Bronchial epithelial cell (primary cell): ENCODE measurements at places on chromosomes 2 and 18.

GRCh38 chr18:26301681-26302080, 75.4 kb downstream of the TAF4B start:
- DNase-seq, result no peak

DNA sequence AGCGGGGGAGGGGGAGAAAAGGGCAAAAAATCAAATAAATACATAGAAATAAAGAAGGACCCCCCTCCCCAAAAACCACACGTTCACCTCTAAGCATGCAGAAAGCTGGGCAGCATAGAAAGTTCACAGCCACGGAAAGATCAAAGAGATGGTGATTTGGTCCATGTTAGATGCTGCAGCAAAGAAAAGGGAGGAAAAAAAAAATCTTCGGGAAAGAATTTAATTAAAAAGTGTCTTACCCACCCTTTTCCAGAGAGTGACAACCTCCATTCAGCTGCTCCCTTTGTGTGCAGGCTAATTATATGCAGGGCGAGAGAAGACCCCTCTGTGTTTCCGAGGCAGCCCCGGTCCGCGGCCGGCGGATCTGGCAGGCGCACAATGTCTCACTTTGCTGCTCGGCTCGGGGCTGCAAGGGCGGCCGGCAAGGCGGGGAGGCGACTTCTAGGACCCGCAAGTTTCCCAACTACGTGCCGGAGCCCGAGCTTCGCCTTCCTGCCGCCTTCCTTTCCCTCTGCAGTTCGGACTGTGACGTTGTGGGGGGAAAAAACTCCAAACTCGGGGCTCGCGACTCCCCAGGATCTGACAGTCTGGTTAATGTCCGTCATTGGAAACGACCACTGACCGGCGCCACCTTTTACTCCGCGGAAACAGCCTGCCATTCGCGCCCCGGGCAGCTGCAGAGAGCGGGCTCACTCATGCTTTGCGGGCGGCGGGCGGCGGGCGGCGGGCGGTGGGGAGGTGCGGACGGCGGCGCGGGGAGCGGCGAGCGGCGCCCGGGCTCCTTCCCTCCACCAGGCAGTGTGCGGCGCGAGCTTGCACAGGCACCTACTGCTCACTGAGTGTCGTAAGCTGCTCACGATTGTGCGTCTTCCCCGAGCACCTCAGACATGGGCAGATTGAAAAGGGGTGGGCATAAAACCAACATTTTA, at the start of gene LRRTM1:
LRRTM1 (minus strand) TSS at position 844 of the 929 bp plus-strand sequence. CDS start 933 bp downstream, outside the sequence.
- DNase-seq, result no peak

DNA sequence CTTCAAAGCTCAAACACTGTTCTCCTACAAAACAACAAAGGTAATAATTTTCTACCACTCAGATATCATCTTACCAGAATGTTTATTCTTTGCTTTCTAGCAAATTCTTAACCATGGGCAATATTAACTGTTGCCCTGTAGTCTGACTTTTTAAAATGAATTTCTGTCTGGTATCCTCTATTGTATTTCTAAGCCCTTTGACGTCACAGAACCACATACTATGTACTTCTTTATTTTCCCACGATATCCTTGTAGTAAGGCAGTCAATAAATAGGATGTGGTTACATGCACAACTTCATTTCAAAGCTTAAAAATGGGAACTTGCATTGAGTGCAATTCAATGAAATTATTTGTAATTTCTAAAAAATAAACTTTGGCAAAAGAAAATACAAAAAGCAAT, 58.7 kb downstream of the THADA start:
- no peak for DNase-seq

- DNase-seq, result no peak
Observed at GRCh38 chr2:96083989-96084857, 32.1 kb downstream of the ADRA2B start.

DNA sequence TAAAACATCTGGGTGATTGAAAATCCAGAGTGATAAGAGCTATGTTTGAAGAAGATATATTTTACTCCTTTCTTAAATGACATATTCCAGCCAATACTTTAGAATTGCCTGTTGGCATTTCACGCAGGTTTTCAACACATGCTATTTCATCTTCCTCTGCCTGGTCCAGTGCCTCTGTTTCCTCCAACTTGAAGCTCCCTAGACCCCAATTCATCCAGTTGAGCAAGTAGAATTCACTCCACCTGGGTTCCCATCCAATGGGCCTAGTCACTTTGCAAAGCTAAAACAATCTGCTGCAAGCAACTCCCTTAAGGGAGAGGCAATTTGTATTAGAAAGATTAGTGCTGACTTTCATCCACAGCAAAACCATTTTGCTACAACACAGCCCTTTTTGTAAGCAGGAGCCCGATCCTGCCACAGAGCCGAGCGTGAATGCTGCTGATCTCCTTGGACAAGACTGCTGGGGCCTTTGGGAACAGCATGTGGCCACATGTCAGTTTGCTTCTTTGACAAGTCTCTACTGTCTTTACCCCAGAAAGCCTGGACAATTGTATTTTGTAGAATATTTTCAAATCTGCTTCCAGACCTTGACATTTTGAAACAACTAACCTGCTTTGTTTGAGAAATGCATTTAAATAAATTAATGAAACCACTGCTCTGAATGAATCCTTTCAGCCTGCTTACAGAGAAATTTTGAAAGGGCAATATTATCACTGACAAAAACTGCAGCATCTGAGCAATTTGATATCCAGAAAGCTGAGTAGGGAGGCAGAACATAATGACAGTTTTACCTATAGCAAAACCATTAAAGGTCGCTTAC, 259.1 kb downstream of the TDRD15 start:
- no peak for DNase-seq

- no peak for DNase-seq
Observed at GRCh38 chr2:159201360-159202063, 85.0 kb downstream of the WDSUB1 start.

- DNase-seq, result no peak
Observed at GRCh38 chr2:181022652-181023051, 42.2 kb downstream of the UBE2E3 start.

DNA sequence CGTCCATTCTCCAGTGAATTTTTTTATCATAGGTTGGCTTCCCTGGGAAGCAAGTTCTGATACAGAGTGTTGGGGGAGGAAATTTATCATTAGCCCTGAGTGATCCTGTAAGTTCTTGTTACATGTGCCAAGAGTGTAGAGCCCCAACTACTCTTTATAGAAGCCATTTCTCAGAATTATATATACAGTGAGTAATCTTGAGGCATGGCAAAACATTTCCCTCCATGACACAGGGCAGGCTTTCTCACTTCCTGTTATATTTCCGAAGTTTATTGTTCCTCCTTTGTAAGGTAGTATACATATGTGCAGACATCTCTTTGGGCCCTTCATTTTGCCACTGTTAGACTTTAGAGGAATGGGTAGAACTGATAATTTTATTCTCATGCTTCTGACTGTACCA, 484.7 kb upstream of the NRXN1 start:
- DNase-seq, result no peak

GRCh38 chr2:190207930-190208329, 111.7 kb downstream of the HIBCH start:
- DNase-seq, result no peak

DNA sequence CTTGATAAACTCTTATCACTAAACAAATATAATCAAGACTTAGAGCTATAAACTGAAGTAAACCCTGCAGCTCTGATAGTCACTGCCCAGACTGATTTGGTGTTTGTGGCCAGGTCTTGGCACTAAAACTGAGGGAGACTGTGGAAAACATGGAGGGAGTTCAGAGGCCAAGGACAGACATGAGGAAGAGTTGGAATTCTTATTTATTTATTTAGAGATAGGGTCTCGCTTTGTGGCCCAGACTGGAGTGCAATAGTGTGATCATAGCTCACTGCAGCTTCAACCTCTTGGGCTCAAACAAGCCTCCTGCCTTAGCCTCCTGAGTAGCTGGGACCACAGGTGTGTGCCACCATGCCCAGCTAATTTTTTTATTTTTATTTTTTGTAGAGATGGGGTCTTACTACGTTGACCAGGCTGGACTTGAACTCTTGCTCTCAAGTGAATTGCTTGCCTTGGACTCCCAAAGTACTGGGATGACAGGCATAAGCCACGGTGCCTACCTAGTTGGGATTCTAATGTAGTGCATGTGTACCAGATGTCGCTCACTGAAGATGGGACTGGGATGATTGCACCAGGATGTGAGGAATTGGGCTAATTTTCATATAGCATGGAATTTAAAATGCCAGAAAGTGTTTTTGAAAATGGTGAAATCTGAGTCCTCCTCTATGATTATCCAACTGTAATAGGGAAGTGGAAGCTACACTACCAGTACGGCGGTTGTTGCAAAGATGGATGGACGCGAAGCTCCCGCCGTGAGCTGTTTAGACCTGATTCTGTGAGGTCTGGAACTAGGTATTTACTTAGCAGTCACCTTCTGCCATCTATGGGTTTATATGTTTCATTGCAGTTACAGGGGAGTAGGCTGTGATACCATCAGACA, 52.7 kb upstream of the CTLA4 start:
- peak; percentile 66 for DNase-seq

GRCh38 chr2:239339726-239340601, 60.9 kb downstream of the HDAC4 start:
- no peak for DNase-seq

DNA sequence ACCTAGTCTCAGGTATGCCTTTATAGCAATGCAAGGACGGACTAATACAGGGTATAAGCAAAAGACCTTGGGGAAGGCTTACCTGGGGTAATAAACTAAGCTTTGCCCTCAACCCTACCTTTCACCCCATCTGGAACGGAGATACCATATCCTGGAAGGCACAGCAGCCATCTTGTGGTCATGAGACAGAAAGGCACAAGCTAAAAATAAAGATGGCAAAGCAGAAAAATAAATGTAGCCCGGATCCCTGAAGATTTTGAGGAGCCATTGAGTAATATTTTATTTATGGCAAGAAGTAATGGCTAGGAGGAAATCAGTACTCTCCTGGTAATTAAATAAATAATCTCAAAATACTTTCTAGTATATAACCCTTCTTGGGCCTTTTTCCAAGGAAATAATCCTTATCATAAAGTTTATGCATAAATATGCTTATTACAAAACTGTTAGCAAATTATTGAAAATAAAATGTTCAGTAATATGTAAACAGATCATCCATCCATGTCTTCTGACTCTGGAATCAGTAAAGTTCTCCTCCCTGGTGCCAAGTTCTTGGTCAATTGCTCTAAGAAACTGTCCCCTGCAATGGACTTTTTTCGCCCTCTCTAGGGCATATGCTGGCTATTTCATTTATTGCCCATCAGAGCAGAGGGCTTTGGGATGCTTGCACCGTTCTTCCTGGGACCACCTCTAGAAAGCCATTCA, 198.7 kb downstream of the SPP2 start:
- DNase-seq, result peak; percentile 12

DNA sequence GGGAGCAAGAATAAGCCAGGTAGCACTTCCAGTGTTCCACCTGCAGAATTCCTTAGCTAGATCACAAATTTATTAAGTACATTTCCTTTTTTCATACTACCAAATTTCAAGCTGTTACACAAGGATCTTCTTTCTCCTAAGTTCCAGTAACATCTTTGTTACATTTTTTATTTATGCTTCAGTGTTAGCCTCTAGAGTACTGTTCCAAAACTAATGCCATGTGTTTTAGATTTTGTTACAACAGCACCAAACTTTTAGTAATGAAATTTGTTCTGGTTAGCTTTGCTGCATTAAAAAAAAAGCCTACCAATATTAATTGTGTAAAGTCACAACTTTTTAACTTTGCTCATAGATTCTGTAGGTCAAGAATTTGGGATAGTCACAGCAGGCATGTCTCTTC, 161.1 kb downstream of the CAMKMT start:
- DNase-seq, result no peak

GRCh38 chr2:235106874-235107639, 155.2 kb downstream of the SH3BP4 start:
- peak; percentile 51 for DNase-seq

- peak; percentile 99 for DNase-seq
Observed at GRCh38 chr2:223815186-223815883, 22.0 kb downstream of the AP1S3 start.

- peak; percentile 19 for DNase-seq
Observed at GRCh38 chr18:74819433-74820059, 221.9 kb downstream of the ZNF407 start.

GRCh38 chr18:211582-211981, 53.2 kb downstream of the USP14 start:
- DNase-seq, result no peak

GRCh38 chr18:58362027-58362575, 266.8 kb downstream of the ALPK2 start:
- DNase-seq, result peak; percentile 90

DNA sequence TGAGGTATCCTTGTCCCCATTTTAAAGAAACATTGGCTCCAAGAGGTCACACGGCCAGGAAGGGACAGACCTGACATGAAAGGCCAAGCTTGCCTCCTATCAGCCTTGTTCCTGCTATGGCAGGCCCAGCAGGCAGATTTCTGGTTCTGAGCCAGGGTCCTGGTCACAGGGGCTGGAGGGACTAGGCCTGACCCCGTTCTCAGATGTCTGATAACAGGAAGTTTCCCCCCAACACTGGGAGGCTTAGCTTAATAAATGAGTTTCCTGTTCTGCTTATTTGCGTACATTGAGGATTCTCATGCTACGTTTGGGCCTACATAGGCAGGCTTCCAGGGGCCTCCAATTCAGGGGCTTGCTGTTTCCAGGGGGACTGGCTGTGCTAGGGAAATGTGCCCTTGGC, 107.8 kb upstream of the LTBP1 start:
- DNase-seq, result no peak

GRCh38 chr18:62505669-62506494, 16.9 kb upstream of the ZCCHC2 start:
- DNase-seq, result peak; percentile 29

DNA sequence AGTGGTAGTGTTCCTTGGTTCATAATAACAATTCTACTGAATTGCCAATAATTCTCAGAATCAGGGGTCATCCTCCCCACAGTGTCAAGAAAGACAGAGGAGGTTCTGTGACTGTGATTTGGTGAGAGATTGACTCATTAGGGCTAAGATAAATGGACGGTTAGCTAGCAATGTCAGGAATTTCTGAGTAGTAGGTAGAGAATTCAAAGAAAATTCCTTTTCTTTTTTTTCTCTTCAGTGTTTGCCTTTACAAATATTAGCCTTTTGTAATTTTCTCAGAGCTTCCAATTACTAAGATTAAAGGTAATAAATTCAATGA, 16.8 kb upstream of the CRIM1 start:
- peak; percentile 58 for DNase-seq

- DNase-seq, result peak; percentile 47
Observed at GRCh38 chr18:40447820-40448219, 1507.2 kb upstream of the PIK3C3 start.

- no peak for DNase-seq
Observed at GRCh38 chr2:221330436-221330835, 241.7 kb downstream of the EPHA4 start.

DNA sequence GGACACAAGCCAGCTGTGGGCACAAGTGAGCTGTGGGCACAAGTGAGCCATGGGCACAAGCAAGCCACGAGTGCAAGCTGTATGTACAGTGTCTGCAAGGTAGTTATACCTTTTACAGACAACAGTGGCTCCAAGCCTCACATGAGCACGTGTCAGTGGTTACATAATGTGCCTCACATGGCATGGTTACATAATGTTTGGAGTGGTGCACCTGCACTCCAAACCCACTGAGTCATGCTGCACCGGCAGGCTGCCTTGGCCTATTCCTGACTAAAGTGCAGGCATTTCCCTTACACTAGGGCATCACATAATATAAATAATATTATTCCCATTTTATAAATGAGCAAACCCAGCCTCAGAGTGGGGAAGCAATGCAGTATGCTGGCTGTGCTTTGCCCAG, 62.6 kb downstream of the MARCO start:
- DNase-seq, result peak; percentile 49
